ENCODE measurements at places on chromosomes 11 and 22.

- no peak for DNase-seq
These were observed 12.1 kb upstream of the EHD1 start for GRCh38 chr11:64890522-64890939.

DNA sequence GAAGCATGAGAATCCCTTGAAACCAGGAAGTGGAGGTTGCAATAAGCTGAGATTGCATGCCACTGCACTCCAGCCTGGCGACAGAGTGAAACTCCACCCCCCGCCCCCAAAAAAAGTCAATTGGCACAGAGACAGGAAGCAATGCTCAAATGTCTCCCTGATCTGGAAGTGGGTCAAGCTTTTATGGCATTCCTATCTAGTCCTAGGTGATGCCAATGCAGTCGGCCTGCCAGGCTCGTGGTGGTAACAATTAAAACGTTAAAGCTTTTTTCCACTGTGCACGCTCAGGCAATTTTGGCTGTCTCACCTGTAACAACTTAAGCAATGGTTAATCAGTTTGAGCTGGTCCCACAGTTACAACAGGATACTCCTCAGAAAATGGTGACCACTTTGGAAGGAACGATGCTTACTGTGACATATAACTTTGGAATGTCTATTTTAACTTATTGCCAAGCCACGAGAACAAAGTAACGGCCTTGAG is 18.9 kb upstream of the PISD start:
- no peak for DNase-seq

- DNase-seq = peak; percentile 27
These were observed 26.5 kb upstream of the NECTIN1 start for GRCh38 chr11:119755356-119756071.

DNA sequence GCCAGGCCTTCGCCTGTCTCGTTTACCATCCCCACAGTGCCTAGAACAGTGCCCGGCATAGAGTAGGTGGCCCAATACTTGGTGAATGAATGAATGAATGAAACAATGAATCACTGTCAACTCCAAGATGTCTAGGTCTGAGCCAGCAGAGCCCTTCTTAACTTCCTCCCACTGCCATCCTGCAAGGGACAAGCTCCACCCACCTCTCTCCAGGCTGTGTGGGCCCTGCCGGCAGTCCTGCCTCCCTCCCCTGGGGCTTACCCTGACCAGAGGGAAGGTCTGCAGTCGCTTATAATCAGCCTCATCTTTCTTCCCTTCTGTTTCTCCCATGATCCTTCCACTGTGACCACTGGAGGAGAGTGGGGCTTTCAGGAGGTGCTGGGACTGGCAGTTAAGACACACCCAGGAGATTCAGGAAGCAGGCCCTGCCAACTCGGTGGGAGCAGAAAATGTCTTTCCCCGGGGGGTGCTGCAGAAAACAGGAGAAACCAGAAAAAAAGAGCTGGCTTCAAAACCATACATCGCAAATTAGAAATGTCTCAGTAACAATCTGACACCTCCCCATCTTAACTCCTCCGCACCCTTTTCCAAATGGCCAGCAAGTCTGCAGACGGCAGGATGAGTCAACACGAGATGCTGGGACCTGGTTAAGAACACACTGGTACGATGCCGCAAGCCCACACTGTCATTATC is 11.4 kb downstream of the DNAL4 start:
- DNase-seq = peak; percentile 75

GRCh38 chr11:66373265-66373664 is 1.7 kb upstream of the SLC29A2 start:
- DNase-seq = peak; percentile 52

GRCh38 chr22:47267513-47268282 is 505.2 kb downstream of the TBC1D22A start:
- no peak for DNase-seq

GRCh38 chr11:6362185-6362872 is 27.9 kb upstream of the SMPD1 start:
- DNase-seq = no peak
